Inflammatory macrophage treated with lipopolysaccharide for 1 hour (primary cell): ENCODE measurements at places on chromosomes 2 and 18.
A peak's percentile ranks its signal among the peaks of the same experiment; 100 is the strongest.

DNA sequence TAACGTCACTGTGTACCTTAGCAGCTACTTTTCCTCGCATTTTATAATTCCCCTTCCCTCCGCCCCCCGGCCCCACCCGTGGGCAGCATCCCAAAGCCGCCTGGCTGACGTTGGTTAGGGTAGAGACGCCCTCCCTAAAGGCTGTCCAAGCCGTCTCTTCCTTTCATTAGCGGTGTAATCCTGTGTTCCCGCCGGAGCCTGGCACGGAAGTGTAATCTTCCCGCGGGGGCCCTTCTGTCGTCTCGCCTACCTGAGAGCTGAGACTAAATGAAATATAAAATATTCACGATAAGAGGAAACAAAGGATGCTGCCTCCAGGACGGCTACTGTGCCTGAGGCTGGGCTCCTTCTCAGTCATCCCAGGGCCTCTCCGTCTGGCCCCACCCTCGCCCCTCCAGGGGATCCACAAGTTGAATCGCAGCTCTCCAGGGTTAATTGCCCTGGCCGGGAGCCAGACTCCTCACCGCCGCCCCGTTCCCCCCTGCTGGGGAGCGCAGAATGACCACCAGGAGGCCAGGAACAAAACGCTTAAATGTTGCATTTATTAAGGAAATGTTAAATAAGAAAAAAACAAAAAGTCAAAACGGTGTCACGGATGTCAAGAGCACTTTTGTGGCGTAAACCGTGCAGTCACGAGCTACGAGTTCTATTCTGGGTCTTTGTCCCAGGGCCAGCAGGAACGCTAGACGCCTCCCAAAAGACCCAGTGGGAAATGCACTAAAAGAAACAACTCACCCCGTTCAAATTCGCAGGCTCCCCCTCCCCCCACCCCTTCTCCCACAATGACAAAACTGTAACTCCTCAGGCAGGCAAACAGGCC, 1.5 kb downstream of the RPRM start:
- DNase-seq: no peak

DNA sequence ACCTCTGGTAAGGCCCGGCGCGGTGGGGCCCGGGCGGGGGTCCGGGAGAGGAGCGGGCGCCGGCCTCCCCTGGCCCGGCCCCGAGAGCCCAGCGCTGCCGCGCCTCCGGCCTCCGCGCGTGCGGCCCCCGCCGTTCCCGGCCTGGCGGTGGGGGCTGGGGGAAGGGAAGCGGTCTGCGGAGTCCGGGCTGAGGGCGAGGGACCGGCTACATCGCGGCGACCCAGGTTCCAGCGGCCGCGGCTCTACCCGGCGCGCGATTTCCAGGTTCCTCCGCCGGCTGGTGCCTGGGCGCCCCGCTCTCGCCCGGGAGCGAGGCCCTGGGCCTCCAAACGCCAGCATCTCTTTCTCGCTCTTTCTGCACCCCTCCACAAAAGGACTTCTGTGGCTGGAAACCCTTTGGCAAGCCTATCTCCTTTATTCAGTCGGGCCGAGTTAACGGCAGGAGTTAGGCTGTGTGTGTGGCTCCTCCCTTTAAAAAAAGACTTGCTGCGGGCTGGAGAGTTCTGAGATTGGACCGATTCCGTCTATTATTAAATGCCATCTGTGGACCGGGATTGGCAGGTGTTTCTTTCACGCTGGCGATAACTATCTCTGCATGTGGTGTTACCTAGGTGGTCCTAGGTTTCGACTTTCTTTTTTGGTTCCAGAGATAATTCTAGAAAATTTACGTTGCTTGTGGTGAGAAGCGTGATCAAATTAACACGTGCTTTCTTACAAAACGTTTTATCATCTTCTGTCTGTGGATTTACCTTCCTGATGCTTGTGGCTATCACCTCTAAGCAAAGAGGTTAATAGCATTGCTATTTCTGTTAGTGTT, 592 bp downstream of the ME2 start:
- no peak for DNase-seq

- DNase-seq: peak; percentile 29
Observed at GRCh38 chr18:57210107-57210715, 63.3 kb downstream of the BOD1L2 start.

DNA sequence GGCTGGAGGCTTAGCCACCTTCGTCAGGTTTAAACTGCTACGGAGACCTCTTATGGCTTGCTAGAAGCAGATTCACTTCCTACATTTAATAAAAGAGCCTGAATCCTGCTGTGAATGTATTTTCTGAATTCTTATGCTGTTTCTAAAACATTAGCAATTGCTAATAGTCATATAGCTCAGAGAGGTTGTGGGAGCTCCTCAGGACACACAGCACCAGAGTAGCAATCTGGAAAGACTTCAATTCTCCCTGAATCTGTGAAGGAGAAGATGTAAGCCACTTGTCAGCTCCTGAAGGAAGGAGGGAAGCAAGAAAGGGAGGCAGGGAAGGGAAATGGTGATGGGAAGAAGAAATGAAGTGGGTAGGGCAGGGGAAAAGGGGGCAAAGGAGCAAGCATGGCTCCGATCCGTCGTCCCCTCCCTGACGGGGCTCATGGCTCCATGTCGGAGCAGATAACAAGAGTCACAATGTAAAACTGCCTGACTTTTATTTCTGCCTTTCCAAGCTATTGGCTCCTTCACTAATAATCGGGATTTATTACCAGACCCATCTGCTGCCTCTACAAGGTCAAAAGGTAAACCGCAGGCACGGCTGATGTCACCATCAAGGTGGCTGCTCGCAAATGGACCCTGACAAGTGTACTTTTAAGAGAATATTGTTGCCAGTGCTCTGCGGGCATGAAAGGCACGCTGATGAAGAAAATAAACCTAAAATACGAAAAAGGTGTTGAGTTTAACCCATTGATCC, 656.0 kb upstream of the SALL3 start:
- DNase-seq: no peak

- DNase-seq: no peak
Observed at GRCh38 chr18:44958455-44958854, 277.8 kb downstream of the SETBP1 start.

DNA sequence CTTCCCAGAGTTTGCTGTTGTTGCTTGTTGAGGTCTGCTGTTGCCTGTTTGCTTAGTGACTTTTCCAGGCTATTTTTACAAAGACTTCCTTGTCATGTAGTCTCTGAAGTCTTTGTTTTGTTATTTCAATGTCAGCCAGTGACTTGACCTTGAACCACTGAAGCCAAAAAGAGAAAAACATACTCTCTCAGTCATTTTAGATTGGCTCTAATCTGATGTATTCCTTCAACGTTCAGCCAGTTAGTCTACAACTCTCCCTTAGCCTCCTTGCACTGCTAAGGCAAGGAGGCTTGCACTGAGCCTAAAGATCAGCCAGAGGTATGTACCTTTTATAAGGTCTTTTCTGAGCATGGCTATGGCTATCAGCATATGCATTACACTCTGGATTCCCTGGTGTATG, 27.9 kb downstream of the KIAA1328 start:
- DNase-seq: no peak

- DNase-seq: no peak
Observed at GRCh38 chr18:71471963-71472725, 1072.0 kb downstream of the CBLN2 start.

DNA sequence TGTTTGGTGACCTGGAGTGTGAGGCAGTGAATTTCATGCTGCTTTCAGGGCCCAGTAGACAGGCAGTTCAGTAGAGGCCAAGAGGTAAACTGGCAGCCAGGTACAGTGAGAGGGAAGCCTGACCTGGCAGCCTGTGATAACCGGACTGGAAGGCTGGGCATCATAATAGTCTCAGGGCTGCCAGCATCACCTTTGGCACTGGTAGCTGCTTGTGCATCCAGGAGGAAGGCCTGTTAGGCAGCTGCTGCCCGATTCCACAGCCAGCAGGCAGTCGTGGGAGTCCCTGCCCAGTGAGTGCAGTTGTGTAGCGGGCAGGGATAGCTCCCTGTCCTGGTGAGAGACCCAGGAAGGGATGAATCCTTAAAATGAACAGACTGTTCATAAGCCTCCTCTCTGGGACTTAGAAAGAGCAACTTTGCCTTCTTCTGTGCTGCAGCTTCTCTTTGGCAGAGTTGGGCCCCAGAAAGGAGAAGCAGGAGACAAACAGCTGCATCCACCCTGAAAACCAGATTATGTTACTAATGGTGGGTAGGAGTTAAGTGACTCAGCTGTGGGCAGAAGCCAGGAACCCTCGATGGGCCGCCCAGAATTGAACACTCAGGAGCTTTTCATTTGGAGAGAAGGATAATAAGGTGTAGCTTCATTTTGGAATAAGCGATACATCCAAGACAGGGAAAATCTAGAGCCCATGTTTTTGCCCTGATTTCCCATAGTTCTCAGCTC, 8.1 kb upstream of the GPBAR1 start:
- peak; percentile 66 for DNase-seq

DNA sequence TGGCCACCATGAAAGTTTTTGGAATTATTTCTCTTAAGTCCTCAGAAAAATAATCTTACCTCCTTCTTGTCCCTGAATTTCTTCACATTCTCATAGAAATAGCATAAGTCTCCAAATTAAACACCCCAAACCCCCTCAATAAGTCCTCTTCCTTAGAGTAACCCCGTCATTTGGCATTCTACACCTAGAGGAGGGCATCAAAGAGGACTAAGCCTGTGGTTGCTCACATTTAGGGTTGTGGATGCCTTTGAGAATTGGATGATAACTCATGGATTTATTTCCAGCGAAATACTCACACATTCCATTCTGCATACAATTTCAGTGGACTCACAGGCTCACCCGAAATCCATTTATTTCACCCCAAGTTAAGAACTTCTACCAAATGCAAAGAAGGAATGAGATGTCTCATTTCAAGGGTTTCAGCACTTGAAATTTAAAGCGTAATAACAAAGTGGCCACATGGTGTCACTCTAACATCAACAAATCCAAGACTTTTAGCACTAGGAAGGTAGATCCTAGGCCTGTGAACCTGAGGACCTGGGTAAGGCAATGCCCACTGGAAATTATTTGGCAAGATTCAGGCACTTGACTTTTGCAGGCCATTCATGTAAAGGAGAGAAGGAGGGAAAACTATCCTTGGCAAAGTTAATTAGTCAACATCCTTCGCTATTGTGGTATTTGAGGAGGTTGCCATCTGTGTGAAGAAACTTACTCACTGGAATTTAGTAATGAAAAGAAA, 24.6 kb downstream of the DYTN start:
- peak; percentile 39 for DNase-seq
